NCI-H526 (cell line): ENCODE measurements at places on chromosomes 2 and 18.

DNA sequence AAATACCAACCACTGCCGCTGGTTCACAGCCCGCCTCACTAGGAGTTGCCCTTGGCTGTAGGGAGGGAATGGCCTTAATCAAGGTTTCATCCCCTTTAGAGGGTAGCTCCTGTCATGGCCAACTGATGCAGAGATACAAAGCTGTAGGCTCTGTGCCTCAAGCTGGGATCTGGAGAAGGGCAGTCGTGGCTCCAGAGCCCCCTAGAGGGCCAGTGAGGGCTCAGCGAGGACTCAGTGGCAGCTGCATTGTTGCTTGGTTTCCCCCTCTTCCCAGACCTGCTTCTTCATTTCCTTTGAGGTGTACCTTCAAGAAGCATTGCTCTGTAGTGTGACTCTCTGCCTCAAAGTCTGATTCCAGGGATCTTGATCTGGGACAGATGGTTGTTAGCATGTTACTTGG, 302.1 kb downstream of the LPIN1 start:
- DNase-seq = peak; percentile 16

- peak; percentile 51 for DNase-seq
Observed at GRCh38 chr18:79453816-79454735, 58.3 kb downstream of the NFATC1 start.

DNA sequence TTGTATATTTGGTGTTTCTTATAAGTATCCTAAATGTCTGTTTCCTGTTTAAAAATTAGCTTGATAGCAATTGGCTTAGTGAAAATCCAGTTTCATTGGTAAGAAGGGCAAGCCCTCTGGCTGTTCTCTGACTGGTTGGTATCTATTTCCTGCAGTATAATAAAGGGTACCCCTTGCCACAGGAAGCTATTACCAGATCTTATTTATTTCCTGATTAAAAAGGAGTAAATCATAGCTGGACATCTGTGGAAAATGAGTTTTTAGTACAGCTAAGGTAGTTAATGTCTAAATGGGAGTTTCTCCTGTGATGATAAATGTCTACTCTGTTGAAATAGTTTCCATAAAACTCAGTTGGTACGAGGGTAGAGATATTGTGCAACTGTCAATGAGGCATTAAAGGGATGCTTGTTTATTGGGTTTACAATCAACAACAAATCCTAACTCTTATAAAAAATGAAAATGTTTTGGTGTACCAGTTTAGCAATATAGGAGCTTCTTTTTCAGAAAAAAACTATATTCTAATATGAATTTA, 58.7 kb downstream of the FASTKD2 start:
- DNase-seq = no peak

DNA sequence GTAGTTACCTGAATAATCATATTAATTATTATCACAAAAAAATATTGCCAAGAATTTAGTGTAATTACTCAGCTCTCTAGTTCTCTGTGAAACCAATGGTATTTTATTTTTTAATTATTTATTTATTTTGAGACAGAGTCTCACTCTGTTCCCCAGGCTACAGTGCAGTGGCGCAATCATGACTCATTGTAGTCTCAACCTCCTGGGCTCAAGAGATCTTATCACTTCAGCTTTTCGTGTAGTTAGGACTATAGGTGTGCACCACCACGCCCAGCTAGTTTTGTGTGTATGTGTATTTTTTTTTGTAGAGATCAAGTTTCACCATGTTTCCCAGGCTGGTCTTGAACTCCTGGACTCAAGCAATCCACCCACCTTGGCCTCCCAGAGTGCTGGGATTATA, 440.4 kb upstream of the CDH20 start:
- no peak for DNase-seq

DNA sequence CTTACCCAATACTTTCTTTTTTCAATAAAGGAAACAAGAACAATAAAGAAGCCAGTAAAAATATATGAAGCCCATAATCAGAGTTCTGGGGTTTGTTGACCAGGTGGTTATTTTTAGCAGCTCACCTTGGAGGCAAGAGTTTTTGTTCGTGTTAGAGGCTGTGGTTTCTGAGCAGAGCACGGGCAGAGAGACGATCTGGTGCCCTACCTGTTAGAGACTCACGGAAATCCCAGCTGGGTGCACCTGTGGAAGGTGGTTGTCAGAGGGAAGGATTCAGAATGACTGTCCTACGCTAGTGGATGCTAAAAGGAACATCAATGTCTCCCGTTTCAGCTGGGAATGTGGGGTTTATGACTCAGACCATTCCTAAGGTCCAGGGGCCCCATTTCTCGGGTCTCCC, 87.6 kb downstream of the NRP2 start:
- DNase-seq = no peak

GRCh38 chr18:22711192-22711685, 221.9 kb upstream of the RBBP8 start:
- no peak for DNase-seq

GRCh38 chr2:147845411-147845971, 662 bp downstream of the ACVR2A start:
- DNase-seq = peak; percentile 15

- DNase-seq = no peak
Observed at GRCh38 chr2:226073496-226074160, 674.1 kb downstream of the NYAP2 start.

GRCh38 chr2:176364273-176364977, 95.2 kb downstream of the MTX2 start:
- DNase-seq = no peak
